ENCODE measurements at places on chromosomes 6 and 20. TPM values are rescaled to one million over a fixed set of nuclear protein-coding genes. Genes with fewer than 3 reads are reported as not detected.

The UBE3D gene
- 9.9 TPM for total RNA-seq

DNA sequence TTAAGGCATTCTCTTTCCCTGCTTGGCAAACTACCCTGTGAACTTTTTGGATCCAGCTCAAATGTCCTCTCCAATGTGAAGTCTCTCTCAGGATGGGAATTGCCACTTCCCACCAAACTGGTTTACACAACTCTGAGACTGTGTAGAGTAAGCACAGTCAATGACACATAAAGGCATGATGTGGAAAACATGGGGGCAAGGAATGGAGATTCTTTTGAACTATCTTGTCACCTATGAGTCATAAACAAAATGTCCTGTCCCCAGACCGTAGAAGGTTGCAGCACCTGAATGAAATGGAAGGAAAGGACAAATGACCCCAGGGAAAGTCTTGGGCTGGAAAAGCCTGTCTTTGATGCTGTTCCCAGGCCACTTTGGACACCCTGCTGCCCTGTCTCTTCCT lies 11.0 kb upstream of the KIF13A start:
- no peak for DNase-seq

- no peak for DNase-seq
Measured at GRCh38 chr6:100457311-100457990, 7.3 kb downstream of the SIM1 start.

The FILIP1 gene
- total RNA-seq, result 7.9 TPM

- peak; percentile 37 for DNase-seq
Measured at GRCh38 chr6:17096096-17096495, 5.8 kb upstream of the STMND1 start.

DNA sequence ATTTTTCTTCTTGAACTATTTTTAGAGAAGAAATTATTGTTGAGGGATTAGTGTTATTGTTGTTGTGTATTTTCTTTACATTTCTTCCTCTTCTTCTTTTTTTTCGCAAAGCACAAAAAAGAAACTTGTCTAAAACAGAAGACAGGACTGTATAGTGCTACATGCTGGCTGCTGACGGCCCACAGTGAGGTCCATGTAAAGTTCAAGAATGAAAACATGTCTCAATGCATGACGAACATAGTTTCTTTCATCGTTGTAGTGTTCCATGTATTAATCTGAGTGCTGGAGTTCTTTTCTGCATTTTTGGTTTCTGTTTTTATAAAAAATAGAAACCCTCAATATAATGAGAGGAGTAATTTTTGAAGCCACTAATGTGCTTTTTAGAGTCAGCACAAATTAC lies 462.9 kb upstream of the MARCKS start:
- peak; percentile 60 for DNase-seq

- DNase-seq, result no peak
Measured at GRCh38 chr6:35259948-35260590, 534 bp downstream of the ZNF76 start.

The DDX43 gene
- 0.30 TPM for total RNA-seq

- DNase-seq, result no peak
Measured at GRCh38 chr6:83443516-83443915, 12.7 kb upstream of the ME1 start.

- DNase-seq, result no peak
Measured at GRCh38 chr20:33273117-33273851, 9.7 kb upstream of the BPIFB1 start.

GRCh38 chr6:129475477-129476247 lies 234.3 kb downstream of the ARHGAP18 start:
- no peak for DNase-seq

- no peak for DNase-seq
Measured at GRCh38 chr20:64001607-64002011, 20.7 kb downstream of the PRPF6 start.

GRCh38 chr6:150008588-150008987 lies 16.7 kb downstream of the RAET1L start:
- DNase-seq, result no peak

DNA sequence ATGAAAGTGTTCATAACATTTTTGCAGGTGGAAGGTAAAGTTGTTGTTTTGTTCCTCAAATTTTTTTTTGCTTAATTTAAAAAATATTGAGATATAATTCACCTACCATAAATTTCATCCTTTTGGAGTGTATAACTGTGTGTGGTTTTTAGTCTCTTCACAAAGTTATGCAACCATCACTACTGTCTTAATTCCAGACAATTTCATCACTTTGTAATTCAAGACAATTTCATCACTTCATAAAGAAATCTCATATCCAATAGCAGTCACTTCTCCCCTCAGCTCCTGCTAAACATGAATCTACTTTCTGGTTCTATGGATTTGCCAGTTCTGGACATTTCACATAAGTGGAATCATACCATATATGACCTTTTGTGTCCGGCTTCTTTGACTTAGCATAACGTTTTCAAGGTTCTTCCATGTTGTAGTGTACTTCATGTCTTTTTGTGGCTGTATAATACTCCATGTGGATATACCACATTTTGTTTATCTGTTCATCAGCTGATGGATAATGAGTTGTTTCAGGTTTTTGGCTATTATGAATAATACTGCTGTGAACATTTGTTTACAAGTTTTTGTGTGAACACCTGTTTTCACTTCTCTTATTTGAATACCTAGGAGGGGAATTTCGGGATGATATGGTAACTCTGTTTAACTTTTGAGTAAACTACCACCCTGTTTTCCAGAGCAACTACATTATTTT lies 18.8 kb downstream of the ZFAND3 start:
- no peak for DNase-seq

The SOX4 gene
- 64.2 TPM for total RNA-seq

- DNase-seq, result no peak
Measured at GRCh38 chr20:8602389-8603116, 466.3 kb upstream of the PLCB4 start.

The BPIFB2 gene
- total RNA-seq, result not detected

DNA sequence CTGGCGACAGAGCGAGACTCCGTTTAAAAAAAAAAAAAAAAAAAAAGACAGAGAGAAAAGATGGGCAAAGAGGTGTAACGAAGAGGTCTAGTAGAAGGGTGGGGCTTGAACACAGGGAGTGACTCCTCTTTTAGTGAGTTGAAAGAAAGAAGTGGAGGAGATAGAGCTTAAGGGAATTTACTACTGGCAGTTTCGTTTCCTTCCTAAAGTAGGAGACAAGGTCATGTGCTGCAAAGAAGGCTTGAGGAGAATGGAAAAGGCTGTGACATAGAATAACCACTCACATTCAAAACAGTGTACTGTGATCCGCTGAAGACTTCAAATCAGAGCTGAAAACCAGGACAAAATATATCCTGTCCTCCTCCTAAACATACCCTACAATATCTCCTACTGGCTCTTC lies 63.8 kb upstream of the EIF2S2 start:
- DNase-seq, result no peak

DNA sequence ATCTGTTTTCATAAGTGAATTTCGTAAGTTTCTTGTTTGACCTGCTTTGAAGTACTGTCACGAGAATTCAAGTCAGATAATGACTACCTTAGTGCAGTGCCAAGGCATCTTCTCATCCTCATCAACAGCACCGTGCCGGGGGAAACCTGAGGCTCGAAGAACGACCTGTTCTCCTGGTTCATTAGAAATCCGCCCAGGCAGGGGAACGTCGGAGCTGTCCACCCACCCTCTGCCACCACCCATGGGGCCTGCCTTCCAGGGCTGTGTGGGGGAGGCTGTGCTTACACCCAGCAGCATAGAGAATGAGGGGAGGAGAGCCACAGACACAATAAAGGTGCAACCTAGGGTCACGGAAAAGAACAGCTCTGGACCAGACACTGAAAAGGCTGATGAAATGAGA lies 101.6 kb downstream of the RAMACL start:
- no peak for DNase-seq

The SLC22A23 gene
- total RNA-seq, result 11.8 TPM

GRCh38 chr6:42367353-42368011 lies 84.2 kb downstream of the TRERF1 start:
- DNase-seq, result no peak

DNA sequence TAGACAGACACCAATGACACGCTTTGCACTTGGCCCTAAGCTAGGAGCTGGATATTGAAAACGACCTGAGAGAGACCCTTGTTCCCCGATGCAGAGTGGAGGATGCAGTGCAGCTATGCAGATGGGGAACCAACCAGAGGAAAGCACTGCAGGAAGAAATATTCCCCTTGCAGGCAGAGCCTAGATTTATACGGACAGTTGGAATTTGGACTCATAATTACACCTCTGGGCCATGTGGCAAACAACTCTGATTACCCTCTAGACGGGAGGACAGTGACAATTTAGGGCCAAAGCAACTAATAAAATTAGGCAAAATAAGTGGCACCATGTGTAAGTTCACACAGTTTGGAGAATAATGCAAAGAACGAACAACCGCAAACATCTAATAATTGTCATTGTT lies 12.3 kb downstream of the PMEPA1 start:
- no peak for DNase-seq

DNA sequence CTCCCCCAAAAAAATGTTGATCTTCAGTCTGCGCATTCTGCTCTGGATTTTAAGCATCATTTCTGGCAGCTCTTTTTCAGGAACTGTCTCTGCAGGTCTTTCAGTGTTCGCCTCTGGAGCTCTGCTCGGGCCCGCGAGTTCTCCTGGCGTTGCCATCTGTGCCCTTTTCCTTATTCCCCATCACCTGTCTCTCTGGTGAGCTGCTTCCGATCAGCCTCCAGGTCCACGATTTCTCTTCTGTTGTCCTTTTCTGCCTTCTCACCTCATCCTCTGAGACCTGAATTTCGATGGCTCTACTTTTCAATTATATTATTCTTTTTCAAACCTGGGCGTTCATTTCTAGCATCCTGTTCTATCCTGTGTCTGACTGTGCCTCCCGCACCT lies 590 bp upstream of the MAP1LC3A start:
- DNase-seq, result no peak

- DNase-seq, result no peak
Measured at GRCh38 chr20:32193996-32194395, 13.5 kb downstream of the PLAGL2 start.

DNA sequence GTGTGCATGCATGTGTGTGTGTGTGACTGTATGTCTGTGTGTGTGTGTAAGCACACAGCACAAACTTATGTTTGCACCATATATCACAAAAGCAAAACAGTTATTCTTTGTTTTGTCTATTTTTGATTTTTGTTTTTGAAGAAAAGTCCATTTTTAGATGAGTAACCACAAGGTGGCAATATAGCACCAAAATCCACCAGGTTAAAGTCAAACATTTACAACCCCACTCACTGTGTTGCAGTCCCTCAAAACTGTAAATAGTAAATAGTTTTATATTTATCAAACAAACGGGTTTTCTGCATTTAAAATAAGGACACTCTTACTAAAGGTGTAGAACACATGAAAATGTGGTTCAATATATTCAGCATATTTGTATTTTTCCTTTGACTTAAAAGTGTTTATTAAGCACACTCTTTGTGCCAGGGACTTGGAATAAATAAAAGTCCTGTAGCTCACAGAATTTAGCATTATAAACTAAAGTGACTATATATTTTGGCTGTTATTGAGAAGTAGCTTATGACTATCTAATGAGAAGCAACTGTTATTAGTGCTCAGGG lies 118.5 kb downstream of the GFRAL start:
- peak; percentile 40 for DNase-seq

The SYTL3 gene
- 2.7 TPM for total RNA-seq

GRCh38 chr20:4637081-4637797 lies 84.5 kb upstream of the PRND start:
- no peak for DNase-seq

The EEF1A2 gene
- total RNA-seq, result 38.5 TPM

- no peak for DNase-seq
Measured at GRCh38 chr20:16709017-16709416, 20.8 kb upstream of the SNRPB2 start.

GRCh38 chr6:134351615-134352474 lies 33.9 kb upstream of the SGK1 start:
- no peak for DNase-seq

- DNase-seq, result no peak
Measured at GRCh38 chr6:328136-328670, 35.9 kb downstream of the DUSP22 start.

The CST4 gene
- total RNA-seq, result not detected

GRCh38 chr6:113762641-113763040 lies 94.5 kb upstream of the MARCKS start:
- DNase-seq, result peak; percentile 25

Data from skin of body (tissue), 3 donors.